ENCODE measurements at places on chromosomes 16 and 17. TPM values are rescaled to one million over a fixed set of nuclear protein-coding genes. Genes with fewer than 3 reads are reported as not detected.

HOXB9 gene
- 0.13 TPM for total RNA-seq

CYBC1 gene
- total RNA-seq, result 30.6 TPM

GRCh38 chr17:7347630-7348477 lies 4.1 kb upstream of the KCTD11 start:
- no peak for DNase-seq

PIRT gene
- not detected for total RNA-seq

DNA sequence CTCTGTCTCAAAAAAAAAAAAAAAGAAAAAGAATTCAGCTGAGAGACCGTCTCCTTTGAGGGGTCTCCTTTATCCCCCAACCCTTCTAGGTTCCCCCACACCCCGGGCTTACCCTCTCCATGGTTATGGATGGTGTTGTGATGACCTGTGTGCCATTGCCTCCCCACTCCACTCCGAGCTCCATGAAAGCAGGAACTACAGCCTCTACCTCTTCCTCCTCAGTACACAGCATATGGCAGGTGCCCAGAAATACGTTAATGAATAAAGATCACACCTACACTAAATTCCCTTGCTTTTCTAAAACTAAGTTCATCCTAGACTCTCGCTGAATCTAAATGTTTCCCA lies 17.2 kb downstream of the COPRS start:
- no peak for DNase-seq

DNA sequence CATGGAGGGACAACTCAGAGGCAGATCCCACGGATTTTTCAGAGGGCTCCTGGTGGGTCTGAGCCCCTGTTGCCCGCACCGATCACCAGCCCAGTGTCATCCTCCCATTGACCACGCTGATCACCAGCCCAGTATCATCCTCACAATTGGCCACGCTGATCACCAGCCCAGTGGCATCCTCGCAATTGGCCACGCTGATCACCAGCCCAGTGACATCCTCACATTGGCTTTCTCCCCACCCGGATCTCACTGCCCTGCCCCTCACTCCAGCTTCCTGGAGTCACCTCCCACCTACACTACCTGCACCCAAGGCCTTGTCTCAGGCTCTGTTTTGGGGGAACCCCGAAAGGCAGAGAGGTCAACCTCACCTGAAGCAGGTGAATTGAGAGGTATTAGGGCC lies 358.2 kb upstream of the TNRC6C start:
- no peak for DNase-seq

GRCh38 chr16:24007391-24007790 lies 171.6 kb downstream of the PRKCB start:
- no peak for DNase-seq

ADAP2 gene
- 0.77 TPM for total RNA-seq

DNA sequence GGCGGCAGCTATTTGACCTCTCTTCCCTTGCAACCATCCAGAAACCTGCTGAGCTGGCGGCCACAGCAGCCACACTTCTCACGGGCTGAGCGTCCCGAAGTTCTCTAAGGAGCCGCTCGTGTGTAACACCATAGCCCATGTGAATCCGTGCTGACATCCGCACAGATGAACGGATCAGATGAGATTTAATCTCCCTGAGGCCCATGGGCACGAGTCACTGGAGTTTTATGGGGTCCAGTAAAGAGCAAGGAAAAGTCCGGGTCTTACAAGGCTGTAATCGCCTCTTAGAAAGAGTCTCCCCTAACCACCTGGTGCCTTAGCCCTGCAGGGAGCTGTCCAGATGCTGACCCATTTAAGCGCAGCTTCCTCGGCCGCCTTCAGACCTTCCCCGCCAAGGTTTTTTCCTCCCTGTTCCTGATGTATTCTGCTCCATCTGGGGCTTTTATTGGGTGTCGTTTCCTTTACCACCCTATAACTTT lies 5.5 kb upstream of the CACNG5 start:
- DNase-seq, result peak; percentile 71

GRCh38 chr17:55748841-55749240 lies 2.0 kb upstream of the PCTP start:
- no peak for DNase-seq

DNA sequence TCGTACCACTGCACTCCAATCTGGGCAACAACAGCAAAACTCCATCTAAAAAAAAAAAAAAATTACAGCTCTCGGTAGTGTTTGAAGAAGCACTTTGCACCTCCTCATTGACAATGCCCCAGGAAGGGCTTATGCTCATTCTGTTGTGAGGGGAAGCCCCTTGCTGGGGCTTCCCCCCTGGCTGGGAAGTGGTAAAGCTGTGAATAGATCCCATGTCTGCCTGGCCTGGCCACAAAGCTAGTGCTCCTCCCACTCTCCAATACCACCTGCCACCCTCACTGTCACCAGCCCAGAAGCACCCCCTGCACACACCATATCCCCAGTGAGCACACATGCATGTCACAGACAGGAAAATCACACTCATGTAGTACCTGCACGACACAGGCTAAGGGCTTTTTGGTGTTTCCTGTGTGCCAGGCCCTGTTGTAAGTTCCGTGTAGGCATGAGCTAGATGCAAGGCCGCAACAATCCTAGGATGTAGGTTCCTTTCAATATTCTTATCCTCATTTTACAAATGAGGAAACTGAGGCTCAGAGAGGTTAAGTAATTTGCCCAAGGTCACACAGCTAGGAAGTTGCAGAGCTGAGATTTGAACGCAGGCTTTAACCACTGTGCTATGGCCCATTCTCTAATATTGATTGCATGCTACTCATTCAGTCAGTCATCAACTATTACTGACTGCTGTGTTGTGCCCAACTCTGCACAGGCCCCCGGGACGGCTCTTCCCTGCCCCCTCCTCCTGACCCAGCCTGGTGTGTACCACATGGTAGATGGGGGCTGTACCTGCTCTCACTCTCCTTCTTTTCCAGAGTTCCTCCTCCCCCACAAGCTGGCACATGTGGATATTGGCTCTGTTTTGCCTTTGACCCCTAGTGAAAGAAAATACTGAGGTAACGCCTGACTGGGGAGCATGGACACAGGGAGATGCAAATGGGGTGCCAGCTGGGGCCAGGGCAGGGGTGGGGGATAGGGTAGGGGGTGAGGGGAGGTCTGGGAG lies 11.9 kb upstream of the COL1A1 start:
- no peak for DNase-seq

GRCh38 chr17:26782153-26782552 lies 511.8 kb upstream of the WSB1 start:
- DNase-seq, result no peak

- no peak for DNase-seq
These were observed 104.3 kb upstream of the PSMD7 start for GRCh38 chr16:74192281-74192797.

DNA sequence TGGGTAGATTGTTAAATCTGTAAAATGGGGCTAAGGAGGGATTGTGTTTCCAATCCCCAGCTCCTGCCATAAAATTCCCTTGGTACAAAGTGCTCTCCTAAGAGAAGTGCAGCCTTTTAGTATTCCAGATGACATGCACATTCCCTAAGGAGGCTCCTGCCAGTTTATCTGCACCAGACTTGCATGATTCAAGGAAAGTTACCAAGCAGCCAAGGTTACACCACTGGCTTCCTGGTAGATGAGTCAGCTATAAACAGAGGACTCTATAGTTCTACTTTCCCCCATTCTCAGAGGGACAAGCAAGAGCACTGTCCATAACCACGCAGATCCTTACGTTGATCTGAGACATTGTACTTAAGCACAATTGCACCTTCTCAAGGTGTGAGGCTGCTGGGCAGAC lies 1.9 kb downstream of the CALB2 start:
- DNase-seq, result no peak

DNA sequence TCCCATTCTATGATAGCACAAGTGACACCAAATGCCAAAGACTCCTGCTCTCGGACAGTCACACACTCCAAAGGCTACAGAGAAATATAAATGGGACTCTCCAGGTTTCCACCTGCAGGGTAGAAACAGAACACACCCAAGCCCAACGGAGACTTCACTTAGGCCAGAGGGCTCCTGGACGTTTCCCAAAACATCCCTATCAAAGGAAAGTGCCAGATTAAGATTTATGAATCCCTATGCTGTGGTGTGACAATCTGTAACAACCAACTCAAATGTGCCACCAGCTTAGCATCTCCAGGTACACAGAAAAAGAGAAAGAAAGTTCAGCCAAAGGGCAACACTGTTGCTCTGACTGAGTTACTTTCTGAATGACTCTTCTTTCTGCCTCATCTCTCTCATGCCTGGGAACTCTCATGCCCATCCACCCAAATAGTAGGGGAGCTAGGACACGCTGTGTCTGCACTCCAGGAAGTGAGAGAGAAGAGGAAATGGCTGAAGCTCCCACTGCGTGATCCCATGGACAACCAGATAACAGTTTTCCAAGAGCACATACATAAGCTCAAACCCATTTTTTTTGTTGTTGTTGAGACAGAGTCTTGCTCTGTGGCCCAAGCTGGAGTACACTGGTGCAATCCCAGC lies 49.7 kb downstream of the SMG6 start:
- peak; percentile 26 for DNase-seq

GRCh38 chr16:24845726-24846547 lies at the start of gene SLC5A11:
SLC5A11 (plus strand) TSS chr16:24845963; CDS start chr16:24858644, 12,681 bp downstream.
- DNase-seq, result no peak

EVI2A gene
- total RNA-seq, result 0.13 TPM

CDK3 gene
- total RNA-seq, result 0.13 TPM

GRCh38 chr17:45334701-45335677 lies 18.2 kb upstream of the MAP3K14 start:
- DNase-seq, result no peak

C16orf46 gene
- total RNA-seq, result 0.51 TPM

CA7 gene
- total RNA-seq, result not detected

SPATA32 gene
- total RNA-seq, result not detected

RETREG3 gene
- 60.7 TPM for total RNA-seq

TSPAN10 gene
- total RNA-seq, result 0.51 TPM
